ENCODE measurements at places on chromosomes 3 and 15.

GRCh38 chr15:100729461-100729860 is 127.1 kb downstream of the ASB7 start:
- DNase-seq, result no peak

GRCh38 chr15:40416056-40416455 is 10.5 kb downstream of the IVD start:
- DNase-seq, result no peak

- peak; percentile 96 for DNase-seq
Observed at GRCh38 chr15:66617137-66618090, 51.6 kb upstream of the LCTL start.

- DNase-seq, result no peak
Observed at GRCh38 chr3:46236294-46237054, 5.8 kb upstream of the CCR3 start.

DNA sequence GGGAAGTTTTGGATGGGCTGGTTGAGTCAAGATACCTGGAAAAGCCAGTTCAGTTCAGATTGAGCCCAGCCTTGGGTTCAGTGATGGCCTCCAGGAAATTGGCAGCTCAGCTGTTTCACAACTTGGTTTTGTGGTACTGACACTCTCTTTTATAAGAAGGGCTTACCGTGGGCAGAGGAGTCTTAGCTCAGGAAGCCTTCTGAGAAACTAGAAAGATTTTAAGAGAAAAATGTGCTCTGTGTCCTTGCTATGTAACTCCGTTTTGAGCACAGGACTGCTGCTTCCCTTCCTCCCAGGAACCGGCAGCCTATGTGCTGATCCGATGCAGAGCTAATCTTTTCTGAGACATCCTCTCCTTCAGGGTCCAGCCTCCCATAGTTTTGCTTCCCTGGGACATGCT is 46.6 kb upstream of the RASGRP1 start:
- no peak for DNase-seq

GRCh38 chr15:44137750-44138149 is 57.3 kb downstream of the FRMD5 start:
- peak; percentile 53 for DNase-seq

GRCh38 chr3:27590437-27591298 is 106.5 kb upstream of the SLC4A7 start:
- peak; percentile 95 for DNase-seq

GRCh38 chr3:1326546-1326945 is 233.7 kb downstream of the CNTN6 start:
- DNase-seq, result no peak

DNA sequence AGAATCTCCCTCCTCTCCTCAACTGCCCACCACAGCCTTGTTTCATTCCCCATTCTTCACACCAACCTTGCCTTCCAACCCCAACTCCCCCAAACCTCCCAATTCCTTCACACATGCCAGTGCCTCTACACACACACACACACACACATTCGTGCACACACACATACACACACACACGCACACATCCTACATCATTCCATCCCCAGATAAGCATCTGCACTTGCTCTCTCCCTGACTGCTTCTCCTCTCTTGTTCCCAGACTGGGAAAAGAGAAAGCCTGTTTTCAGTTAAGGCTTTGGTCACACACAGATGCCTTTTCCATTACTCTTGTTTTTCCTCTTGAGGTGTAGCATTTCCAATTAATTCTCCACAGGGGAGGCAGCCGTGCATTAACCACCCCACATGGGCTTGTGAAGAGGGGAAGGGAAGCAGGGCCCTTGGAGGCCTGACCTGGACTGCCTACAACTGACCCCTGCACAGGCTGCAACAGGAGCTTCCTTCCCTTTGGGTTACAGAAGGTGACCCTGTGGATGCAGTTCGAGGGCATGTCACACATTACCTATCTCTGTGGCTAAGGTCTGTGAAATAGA is 32.0 kb upstream of the BOC start:
- DNase-seq, result no peak

- DNase-seq, result no peak
Observed at GRCh38 chr3:46497556-46498265, at the start of gene RTP3. Gene RTP3, plus strand, starts transcription at chr3:46497976. Its CDS starts 87 bp downstream, at chr3:46498063.

GRCh38 chr15:99143655-99144610 is 39.1 kb downstream of the SYNM start:
- DNase-seq, result no peak

- peak; percentile 56 for DNase-seq
Observed at GRCh38 chr3:43699864-43700263, 9.1 kb downstream of the ABHD5 start.

GRCh38 chr3:152772674-152773225 is 62.2 kb upstream of the P2RY1 start:
- no peak for DNase-seq

Data from lung microvascular endothelial cell (primary cell).